ENCODE measurements at places on chromosomes 1 and 21.

- DNase-seq, result no peak
These were observed 2.8 kb upstream of the NGF start for GRCh38 chr1:115340879-115341278.

DNA sequence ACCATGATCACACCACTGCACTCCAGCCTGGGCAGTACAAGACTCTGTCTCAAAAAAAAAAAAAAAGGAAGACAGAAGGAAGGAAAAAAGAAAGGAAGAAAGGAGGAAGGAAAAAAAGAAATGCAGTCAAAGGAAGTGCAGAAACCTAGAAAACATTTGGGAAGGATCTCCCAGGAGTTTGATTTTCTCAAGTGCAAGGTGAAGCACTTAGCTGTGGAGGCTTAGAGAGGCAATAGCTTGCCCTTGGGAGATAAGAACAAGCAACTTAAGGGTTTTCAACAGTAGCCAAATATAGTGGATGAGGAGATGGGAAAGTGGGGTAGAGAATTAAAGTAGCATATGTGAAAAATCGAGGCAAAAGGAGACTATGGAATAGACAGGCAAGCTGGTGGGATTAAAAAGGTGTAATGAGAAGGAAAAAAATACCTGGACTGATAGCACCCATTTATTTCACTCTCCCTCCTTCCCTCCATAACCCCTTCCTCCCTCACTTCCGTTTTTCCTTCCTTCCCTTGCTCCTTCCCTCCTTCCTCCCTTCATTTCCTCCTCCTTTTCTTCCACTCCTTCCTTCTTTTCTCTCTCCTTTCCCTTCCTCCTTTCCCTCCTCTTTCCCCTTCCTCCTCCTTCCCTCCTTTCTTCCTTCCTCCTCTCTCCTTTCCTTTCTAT, 6.8 kb upstream of the FAM89A start:
- DNase-seq, result no peak

- no peak for DNase-seq
These were observed 29.9 kb downstream of the MRAP start for GRCh38 chr21:32328595-32328994.

DNA sequence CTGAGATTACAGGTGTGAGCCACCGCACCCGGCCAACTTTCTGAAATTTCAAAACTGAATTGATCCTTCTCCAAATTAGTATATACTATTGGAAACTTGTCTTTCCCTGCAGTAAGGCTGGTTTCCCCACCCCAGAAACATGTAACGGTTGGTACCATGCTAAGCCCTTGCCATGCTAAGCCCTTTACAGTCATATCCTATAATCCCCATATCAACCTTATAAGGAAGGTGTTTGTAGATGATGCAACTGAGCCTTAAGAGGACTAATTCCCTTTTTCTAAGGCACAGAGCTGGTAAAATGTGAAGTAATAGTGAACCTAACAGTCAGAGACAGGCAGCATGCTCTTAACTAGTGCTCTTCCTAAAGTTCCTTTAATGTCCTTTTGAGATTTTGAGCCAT, 413.7 kb downstream of the DISC1 start:
- no peak for DNase-seq

- DNase-seq, result no peak
These were observed 238.0 kb downstream of the TM2D1 start for GRCh38 chr1:61486783-61487536.

- DNase-seq, result no peak
These were observed 169.2 kb upstream of the SGIP1 start for GRCh38 chr1:66364578-66365391.

DNA sequence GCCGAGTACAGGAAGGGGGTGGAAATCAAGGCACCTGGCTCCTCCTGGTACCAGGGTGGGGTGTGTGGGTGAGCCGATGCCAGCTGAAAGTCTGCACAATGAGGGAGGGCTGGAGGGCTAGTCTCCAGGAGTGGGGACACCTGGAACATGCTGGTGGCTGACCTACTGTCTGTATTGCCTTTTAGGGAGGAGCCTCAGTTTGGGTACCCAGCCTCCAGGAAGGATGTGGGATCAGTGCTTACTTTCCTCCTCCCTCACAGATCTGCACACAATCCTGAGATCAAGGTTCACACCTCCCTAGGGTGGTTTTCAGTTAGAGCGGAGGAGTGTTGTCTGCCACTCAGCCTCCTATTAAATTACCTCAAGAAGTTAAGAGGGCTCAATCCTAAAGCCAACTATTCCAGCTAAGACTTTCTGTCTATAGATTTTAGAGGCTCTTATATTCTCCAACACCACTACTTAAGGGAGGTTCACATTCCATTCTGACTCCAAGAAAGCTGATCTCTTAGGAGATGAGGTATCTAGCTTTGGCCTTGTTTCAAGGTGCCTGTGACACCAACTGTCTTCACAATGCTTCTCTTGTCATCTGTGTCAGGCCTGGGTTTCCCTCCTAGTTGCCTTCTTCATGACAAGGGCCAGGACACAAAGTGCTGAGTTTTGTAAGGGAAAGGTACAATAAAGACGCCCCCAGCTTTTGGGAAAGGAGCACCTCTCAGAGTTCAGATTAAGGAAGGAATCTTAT, 15.7 kb downstream of the SSR2 start:
- DNase-seq, result no peak

GRCh38 chr1:85504417-85504816, 39.5 kb upstream of the DDAH1 start:
- no peak for DNase-seq

- no peak for DNase-seq
These were observed 361 bp downstream of the INSRR start for GRCh38 chr1:156858555-156858956.

GRCh38 chr1:93450321-93450720, 2.4 kb downstream of the FNBP1L start:
- no peak for DNase-seq

- DNase-seq, result no peak
These were observed 41.0 kb upstream of the GREM2 start for GRCh38 chr1:240652961-240653409.

DNA sequence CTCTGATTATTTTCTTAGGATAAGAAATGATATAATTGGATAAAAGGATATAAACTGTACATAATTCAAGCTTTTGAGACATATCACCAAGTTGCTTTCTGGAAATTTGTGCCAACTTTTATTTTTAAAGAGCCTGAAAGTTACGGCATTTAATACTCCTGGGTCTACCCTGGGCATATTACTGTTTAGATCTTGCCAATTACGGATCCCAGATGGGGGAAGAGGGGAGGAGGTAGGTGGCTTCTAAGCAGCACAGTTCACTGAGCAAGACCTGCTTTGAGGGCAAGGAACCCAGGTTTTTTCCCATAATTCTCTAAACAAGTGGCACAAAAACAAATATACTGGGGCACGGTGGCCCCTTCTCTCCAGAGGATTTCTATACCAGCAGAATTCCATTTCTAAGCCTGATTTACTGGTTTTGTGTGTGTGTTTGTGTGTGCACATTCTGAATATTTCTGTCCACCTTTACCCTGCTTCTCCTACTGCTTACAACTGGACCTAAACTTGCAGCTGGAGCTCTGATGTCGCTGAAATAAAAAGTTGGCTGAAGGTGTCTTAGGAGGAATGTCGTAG, 76.7 kb downstream of the LAMC2 start:
- DNase-seq, result no peak

DNA sequence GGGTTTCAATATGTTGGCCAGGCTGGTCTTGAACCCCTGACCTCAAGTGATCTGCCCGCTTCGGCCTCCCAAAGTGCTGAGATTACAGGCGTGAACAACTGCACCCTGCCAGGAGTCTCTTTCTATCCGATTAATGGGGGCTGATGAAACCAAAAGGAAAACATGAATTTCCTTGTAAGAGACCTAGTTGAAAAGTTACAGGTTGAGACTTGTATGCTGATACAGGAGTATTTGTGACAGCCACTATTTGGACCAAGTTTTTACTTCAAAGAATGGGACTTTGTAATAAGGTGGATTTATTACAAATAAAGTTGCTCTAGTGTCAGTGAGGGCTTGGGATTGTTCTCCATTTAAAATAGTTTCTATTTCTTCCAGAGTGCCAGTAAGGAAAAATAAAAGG, 43.6 kb upstream of the TMEM61 start:
- no peak for DNase-seq

DNA sequence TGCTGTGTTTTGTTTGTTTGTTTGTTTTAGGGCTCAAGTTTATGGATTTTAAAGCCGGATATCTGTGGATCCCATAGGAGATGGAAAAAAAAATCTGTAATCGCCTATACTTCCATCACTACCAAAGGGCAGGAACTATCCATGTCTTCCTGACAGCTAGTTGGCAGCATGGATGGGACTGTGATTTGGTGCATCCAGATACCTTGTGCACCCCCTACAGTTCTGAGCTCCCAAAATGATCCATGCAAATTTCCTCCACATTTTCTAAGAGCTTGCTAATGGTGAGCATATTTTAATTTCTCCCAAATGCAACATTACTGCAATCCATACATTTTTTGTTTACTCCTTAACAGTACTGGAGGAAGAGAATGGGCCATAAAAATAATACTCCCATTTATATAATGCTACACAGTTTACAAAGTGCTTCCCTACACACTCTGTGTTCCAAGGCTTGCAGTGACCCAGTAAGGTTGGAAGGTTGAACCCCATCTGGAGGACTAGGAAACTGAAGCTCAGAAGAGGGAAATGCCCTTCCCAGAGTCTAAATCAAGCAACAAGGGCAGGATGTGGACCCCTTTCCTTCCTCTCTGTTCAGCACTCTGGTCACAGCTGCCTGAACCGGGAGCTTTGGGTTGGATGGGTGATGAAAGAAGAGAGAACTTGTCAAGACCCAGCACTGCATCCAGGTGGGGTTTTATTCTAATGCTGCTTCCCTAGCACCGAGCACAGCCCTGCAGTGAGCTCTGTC, 48.0 kb downstream of the CAPN8 start:
- DNase-seq, result no peak

GRCh38 chr1:153395776-153396175, 4.9 kb upstream of the S100A8 start:
- no peak for DNase-seq

DNA sequence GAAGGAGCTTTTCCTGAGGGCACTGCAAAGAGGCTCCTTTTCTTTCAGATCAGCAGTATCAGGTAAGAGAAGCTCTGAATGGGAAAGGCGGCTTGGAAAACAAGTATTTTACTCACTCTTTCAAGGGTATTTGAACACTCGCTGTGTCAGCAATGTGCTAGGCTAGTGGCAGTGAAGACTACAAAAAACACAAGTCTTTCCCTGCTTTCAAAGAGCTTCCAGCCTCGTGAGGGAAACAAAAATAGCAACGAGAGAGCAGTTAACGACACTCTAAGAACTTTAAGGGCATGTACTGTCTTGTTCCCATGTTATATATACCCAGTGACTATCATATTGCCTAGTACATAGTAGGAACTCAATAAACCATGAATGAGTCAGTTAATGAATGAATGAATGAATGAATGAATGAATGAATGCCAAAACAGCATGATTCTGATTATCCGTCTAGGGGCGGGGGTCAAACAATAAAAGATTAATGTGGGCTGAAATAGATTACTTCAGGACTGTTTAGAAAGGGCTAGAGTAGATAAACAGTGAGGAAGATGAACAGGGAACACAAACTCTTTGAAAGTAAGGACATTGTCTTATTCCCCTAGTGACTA, 14.2 kb upstream of the MCOLN3 start:
- no peak for DNase-seq

GRCh38 chr1:88141499-88142074, 542.5 kb upstream of the PKN2 start:
- no peak for DNase-seq

DNA sequence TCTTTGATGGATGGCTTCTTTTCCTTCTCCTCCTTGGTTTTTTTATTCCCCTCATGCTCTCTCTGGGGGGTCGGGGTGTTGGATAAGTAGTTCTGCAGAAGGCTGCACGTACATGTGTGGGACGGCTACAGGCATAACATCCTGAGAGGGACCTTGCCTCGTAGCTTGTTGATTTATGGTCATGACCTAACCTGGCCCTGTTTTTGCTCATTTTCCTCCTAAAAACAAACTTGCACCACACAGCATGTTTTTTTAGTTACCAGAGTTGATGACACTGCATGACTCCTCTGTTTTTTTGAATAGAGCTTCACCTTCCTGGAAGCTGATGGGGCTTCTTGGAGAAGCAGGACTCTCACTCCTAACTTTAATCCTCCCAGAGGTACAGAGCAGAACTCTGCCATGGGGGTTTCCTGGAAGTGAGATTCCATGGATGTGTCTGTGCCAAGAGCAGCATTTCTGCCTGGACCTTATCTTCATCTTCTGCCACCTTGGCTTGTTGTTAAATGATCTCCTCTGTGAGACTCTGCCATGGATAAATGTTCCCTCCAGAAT, 114.7 kb downstream of the PAPPA2 start:
- no peak for DNase-seq

GRCh38 chr1:172134087-172134731, 286.3 kb upstream of the C1orf105 start:
- no peak for DNase-seq

DNA sequence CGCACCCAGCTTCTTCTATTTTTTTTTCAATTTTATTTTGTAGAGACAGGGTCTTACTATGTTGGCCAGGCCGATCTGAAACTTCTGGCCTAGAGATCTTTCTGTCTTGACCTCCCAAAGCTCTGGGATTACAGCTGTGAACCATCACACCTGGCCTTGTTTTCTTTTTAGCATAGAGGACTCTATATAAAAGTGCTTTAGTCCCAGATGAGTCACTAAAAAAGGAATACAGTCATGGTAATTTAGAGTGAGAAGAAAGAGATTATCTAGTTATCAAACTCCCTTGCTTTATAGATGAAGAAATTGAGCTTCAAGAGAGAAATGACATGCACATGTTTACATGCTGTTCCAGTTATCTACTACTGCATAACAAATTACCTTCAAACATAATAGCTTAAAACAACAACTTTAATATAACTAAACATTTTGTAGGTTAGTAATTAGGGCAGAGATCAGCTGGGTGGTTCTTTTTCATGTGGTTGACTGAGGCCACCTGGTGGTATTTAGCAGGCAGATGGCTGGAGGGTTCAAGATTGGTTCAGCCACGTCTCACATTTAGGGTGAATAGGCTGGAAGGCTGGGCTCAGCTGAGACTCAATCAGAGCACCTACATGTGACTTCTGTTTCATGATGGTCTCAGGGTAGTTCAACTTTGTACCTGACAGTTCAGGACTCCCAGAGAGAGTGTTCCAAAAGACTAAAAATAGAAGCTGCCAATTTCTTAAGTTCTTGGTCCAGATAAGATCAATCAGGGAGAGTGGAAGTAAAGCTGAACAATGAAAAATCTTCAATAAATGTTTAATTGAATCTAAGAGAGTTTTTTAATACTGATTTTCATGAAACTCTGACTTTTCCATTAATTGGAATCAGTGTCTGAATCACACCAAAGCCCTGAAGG, 16.9 kb upstream of the MTF2 start:
- peak; percentile 26 for DNase-seq

- DNase-seq, result no peak
These were observed 161.0 kb downstream of the URB2 start for GRCh38 chr1:229786974-229787610.

DNA sequence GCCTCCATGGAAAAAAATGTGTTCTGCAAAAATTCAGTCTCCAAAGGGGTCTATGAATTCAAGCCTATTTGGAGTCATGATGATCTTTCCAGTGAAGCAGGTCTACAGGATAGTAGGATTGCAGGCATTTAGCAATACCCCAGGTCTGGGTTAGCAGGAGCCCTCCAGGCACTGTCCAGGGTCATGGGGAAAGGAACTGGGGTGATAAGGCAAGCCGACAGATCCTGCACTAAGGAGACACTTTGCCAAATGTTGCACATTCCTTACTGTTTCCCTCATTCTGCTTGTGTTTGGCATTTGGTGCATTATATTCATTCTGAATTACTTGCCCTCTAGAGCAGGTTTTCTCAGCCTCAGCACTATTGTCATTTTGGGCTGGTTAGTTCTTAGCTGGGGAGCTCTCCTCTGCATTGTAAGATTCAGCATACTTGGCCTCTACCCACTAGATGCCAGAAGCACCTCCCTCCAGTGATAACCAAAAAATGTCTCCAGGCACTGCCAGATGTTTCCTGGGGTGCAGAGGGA, 333.3 kb upstream of the PLXNA2 start:
- no peak for DNase-seq
